ENCODE measurements at places on chromosomes 3 and 15. TPM values are rescaled to one million over a fixed set of nuclear protein-coding genes. Genes with fewer than 3 reads are reported as not detected.

Gene UPK1B
- not detected for total RNA-seq

Gene UBL7
- total RNA-seq: 59.5 TPM

Gene SLC24A5
- total RNA-seq: not detected

GRCh38 chr15:73225358-73226015 is 143.3 kb downstream of the HCN4 start:
- H3K4me1 ChIP-seq: peaks cover 3% of the 10 kb centered on the region
- H3K27ac ChIP-seq: no peak overlapping the region
- no peak overlapping the region for H3K4me3 ChIP-seq
- DNase-seq: no peak
- peaks cover 2% of the 10 kb centered on the region for H3K27me3 ChIP-seq

DNA sequence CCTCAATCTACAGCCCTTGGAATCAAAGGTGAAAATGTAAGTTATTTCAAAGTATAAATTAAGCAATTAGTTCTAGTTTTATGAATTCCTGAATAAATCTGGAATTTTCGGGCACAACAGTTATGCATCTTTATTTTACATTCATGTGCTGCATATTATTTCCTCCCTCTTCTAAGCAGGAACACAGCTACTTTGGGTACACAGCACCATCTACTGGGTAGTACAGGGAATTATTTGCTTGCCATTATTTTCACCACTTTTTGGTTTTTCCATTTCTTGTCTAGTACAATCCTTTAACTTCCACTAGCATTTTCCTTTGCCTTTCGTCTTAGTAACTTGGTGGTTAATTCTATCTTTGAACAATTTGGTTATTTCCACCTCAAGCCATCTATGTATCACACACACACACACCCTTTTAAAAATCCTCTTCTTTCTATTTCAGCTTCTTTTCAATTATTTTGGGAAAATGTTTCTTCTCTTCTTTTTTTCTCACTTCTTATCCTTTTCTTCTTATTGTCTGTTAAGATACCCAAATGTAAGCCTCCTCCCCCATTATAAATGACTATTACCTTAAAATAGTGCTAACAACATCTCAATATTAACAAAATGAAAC is 451.0 kb downstream of the MFSD1 start:
- H3K27me3 ChIP-seq: peaks cover 19% of the 10 kb centered on the region
- no peak for DNase-seq
- no peak overlapping the region for H3K27ac ChIP-seq
- H3K4me1 ChIP-seq: no peaks in the 10 kb centered on the region

GRCh38 chr3:45606991-45607712 is 12.6 kb downstream of the LIMD1 start:
- peak overlapping the region; percentile 81 for H3K27ac ChIP-seq
- no peaks in the 10 kb centered on the region for H3K27me3 ChIP-seq
- peaks cover 3% of the 10 kb centered on the region for H3K36me3 ChIP-seq
- no peak overlapping the region for H3K4me3 ChIP-seq
- peaks cover 37% of the 10 kb centered on the region for H3K4me1 ChIP-seq

GRCh38 chr3:155646128-155646527 is 98.7 kb downstream of the PLCH1 start:
- no peak for DNase-seq
- no peak overlapping the region for H3K27ac ChIP-seq
- no peaks in the 10 kb centered on the region for H3K36me3 ChIP-seq

- H3K27ac ChIP-seq: peak within 1 kb of the TSS; percentile 96
- no peaks in the 10 kb centered on the region for H3K27me3 ChIP-seq
- peak; percentile 99 for DNase-seq
- H3K4me3 ChIP-seq: peak within 1 kb of the TSS; percentile 87
Measured at GRCh38 chr3:49723628-49724551, at the start of gene GMPPB. TSS of gene GMPPB (minus strand) at chr3:49723951. CDS start at chr3:49723726, 225 bp downstream.

GRCh38 chr3:18077128-18077840 is 334.9 kb upstream of the TBC1D5 start:
- no peak overlapping the region for H3K27ac ChIP-seq
- H3K27me3 ChIP-seq: no peaks in the 10 kb centered on the region
- H3K4me1 ChIP-seq: peaks cover 11% of the 10 kb centered on the region
- no peaks in the 10 kb centered on the region for H3K36me3 ChIP-seq
- DNase-seq: no peak

GRCh38 chr15:72584006-72584405 is 70.5 kb upstream of the GOLGA6B start:
- no peak overlapping the region for H3K27ac ChIP-seq
- no peaks in the 10 kb centered on the region for H3K4me1 ChIP-seq
- DNase-seq: no peak
- H3K4me3 ChIP-seq: no peak overlapping the region

- H3K4me3 ChIP-seq: no peak overlapping the region
- peaks cover 15% of the 10 kb centered on the region for H3K4me1 ChIP-seq
- H3K27me3 ChIP-seq: no peaks in the 10 kb centered on the region
- H3K27ac ChIP-seq: no peak overlapping the region
- peak; percentile 80 for DNase-seq
- no peaks in the 10 kb centered on the region for H3K36me3 ChIP-seq
Measured at GRCh38 chr15:77028451-77029165, 33.7 kb downstream of the PSTPIP1 start.

GRCh38 chr3:161690299-161690620 is 193.7 kb downstream of the OTOL1 start:
- H3K36me3 ChIP-seq: no peaks in the 10 kb centered on the region
- no peak overlapping the region for H3K4me3 ChIP-seq
- peaks cover 3% of the 10 kb centered on the region for H3K27me3 ChIP-seq
- no peak overlapping the region for H3K27ac ChIP-seq

- H3K27me3 ChIP-seq: peaks cover 7% of the 10 kb centered on the region
- DNase-seq: no peak
- no peaks in the 10 kb centered on the region for H3K36me3 ChIP-seq
- H3K27ac ChIP-seq: no peak overlapping the region
- H3K4me3 ChIP-seq: no peak overlapping the region
- H3K4me1 ChIP-seq: no peaks in the 10 kb centered on the region
Measured at GRCh38 chr3:108333961-108334360, 37.6 kb downstream of the HHLA2 start.

- peaks cover 10% of the 10 kb centered on the region for H3K27me3 ChIP-seq
- no peak overlapping the region for H3K27ac ChIP-seq
- H3K4me3 ChIP-seq: no peak overlapping the region
- DNase-seq: no peak
- H3K36me3 ChIP-seq: no peaks in the 10 kb centered on the region
- H3K4me1 ChIP-seq: no peaks in the 10 kb centered on the region
Measured at GRCh38 chr15:93983526-93983925, 247.8 kb upstream of the MCTP2 start.

GRCh38 chr15:95196176-95196915 is 965.0 kb downstream of the MCTP2 start:
- peak overlapping the region; percentile 21 for H3K27ac ChIP-seq
- H3K4me3 ChIP-seq: peak overlapping the region; percentile 46
- H3K4me1 ChIP-seq: peaks cover 7% of the 10 kb centered on the region
- no peak for DNase-seq
- H3K27me3 ChIP-seq: peaks cover 13% of the 10 kb centered on the region

DNA sequence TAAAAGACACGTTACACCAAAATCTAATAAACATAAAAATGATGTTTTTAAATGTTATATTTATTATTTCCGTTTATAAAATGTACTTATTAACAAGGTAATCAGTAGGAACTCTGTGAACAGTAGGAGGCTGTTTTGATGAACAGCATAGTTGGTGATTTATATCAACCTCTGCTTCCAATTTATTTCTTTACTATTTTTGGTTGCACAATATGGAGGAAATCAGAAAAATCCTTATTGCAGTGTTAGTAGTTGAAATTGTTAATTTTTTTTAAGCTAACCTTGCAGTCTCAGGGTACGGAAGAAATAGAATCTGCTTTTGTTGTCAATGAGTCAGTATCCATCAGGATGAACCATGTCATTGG is 5.0 kb upstream of the SNX22 start:
- H3K27ac ChIP-seq: no peak overlapping the region
- no peak overlapping the region for H3K4me3 ChIP-seq
- H3K4me1 ChIP-seq: peaks cover 6% of the 10 kb centered on the region
- no peak for DNase-seq
- H3K27me3 ChIP-seq: no peaks in the 10 kb centered on the region

DNA sequence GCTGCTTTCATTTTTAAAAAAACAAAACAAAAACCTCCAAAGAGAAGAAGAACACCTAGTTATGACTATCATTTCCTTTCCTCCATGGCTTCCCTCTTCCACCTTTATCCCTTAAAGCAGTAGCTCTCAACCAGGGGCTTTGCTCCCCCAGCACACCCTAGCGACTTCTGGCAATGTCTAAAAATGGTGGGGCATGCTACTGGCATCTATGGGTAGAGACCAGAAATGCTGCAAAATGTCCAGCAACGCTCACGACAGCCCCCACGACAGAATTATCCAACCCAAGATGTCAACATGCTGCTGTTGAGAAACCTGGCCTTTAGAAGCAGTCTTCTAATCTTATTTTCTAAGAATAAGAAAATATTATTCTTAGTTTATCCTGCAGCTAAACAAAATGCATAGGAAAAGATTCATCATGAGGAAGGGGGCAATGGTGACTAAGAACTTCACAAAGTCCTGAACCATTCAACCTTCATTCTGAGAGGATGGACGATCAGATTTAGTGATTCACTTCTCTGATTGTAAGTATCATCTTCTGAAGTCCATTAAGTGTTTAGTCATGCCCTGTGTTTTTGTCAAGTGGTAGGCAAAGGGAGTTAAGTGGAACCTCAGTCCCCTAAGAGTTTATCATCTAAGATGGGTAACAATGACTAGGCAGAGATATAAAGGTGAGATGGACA is 81.7 kb downstream of the CCNL1 start:
- H3K27me3 ChIP-seq: no peaks in the 10 kb centered on the region
- peaks cover 71% of the 10 kb centered on the region for H3K4me1 ChIP-seq
- DNase-seq: no peak

- no peak for DNase-seq
- H3K27me3 ChIP-seq: no peaks in the 10 kb centered on the region
- no peak overlapping the region for H3K27ac ChIP-seq
- H3K36me3 ChIP-seq: no peaks in the 10 kb centered on the region
- no peak overlapping the region for H3K4me3 ChIP-seq
Measured at GRCh38 chr15:53296603-53297002, 462.9 kb downstream of the WDR72 start.

DNA sequence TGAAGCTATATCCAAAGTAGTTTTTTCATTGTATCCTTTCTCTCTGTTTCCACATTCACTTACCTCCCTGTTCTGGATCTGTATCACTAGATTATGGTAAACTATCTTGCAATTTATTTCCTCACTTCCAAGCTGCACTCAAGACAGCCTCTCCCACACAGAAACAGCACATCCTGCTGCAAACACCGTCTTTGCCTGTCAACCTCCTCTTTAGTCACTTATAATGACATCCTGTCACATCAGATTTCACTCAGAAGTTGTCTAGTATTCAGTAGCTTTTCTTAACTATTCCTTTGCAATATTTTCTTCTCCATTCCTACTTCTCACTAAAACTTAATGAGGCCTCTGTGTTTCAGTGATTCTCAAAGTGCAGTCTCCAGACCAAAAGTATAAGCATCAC is 490.8 kb downstream of the IGSF11 start:
- H3K4me3 ChIP-seq: no peak overlapping the region
- DNase-seq: no peak
- H3K4me1 ChIP-seq: no peaks in the 10 kb centered on the region
- H3K27ac ChIP-seq: no peak overlapping the region
- H3K36me3 ChIP-seq: no peaks in the 10 kb centered on the region
- no peaks in the 10 kb centered on the region for H3K27me3 ChIP-seq

- peaks cover 46% of the 10 kb centered on the region for H3K4me1 ChIP-seq
- H3K27me3 ChIP-seq: no peaks in the 10 kb centered on the region
- peak overlapping the region; percentile 78 for H3K27ac ChIP-seq
- DNase-seq: no peak
- H3K36me3 ChIP-seq: no peaks in the 10 kb centered on the region
Measured at GRCh38 chr3:65576966-65577365, 461.8 kb downstream of the MAGI1 start.

DNA sequence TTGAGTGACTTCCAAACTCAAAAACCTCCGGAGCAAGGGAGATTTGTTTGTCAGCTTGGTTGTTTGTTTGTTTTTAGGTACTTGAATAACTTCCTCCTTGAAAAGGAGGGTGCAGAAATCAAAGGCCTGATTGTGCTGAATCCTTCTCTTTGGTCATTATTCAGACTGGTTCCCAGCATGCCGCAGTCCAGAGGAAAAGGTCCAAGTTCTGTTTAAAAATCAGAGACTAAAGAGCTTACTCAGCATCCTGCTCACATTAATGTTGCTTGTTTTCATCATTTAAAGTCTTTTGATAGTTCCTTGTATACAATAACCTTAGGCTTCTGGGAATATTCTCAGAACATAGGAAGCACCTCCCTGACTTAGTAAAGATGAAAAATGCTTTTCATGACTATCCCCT is 982 bp upstream of the SCG3 start:
- H3K27ac ChIP-seq: no peak overlapping the region
- DNase-seq: no peak
- peaks cover 7% of the 10 kb centered on the region for H3K4me1 ChIP-seq
- H3K36me3 ChIP-seq: no peaks in the 10 kb centered on the region
- peaks cover 51% of the 10 kb centered on the region for H3K27me3 ChIP-seq
